ENCODE measurements at places on chromosomes 1 and 21.

- DNase-seq: no peak
Observed at GRCh38 chr1:164560121-164560541, 1.1 kb downstream of the PBX1 start.

DNA sequence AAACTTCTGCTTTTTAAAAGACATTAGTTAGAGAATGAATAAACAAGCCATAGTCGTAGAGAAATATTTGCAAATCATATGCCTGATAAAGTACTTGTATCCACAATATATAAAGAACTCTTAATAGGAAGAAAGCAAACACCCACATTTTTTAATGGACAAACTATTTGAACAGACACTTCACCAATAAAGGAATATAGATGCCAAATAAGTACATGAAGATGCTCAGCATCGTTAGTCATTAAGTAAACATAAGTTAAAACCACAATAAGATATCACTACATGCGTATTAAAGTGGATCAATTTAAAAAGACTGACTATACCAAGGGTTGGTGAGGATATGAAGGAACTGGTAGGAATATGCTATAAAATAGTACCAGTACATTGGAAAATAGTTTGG is 142.3 kb upstream of the ZC3H11B start:
- no peak for DNase-seq

DNA sequence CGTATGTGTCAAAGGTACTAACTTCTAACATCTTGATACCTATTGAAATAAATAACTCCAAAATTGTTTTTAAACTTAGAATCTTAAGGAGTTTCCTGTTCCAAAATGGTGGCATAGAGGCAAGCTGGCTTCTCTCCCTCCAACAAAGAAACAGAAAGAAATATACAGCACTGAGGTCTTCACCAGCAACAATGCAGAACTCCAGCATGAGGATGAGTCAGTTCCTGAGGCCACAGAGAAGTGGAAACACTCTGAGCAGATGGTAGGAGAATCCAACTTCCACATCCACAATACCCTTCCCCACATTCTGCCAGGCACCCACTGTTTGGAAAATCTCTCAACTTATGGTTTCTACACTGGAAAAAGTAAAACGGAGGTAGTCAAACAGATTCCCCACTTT is 12.2 kb upstream of the PPIH start:
- DNase-seq: no peak

DNA sequence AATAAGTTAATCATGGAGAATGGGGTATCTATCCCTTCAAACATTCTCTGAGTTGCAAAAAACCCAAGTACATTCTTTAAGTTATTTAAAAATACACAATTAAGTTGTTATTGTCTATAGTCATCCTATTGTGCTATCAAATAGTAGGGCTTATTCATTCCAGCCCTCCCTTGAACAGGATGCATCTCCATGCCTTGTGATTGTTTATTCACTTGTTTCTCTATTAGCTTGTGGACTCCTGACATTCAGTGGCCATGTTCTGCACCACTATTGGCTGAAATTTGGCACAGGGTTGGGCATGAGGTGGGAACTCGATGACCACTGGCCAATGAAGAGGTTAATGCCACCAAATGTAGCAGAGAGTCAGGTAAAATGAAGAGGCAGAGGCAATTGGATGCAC is 272.8 kb downstream of the TNR start:
- no peak for DNase-seq

DNA sequence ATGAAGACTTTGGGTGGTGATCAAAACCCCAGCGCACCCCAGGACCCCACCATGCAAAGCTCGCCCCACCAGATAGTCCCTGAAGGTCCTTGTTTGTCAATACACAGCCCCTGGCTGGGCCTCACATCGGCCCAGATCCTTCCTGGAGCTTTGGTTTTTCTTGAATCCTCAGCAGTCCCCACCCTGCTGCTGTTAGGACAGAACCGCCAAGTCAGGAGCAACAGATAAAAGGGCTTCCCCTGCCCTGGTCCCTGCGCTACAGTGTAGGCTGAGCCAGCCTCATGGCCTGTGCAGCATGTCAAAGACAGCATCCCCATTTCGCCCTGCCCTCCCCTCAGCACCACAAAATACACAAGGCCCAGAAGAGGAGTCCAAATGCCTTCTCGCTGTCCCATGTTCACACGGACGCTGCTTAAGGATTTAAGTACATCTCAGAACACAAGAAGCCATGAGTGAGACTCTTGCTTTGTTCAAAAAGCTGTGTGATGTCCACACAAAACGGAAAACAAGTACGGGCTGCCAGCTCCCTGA is 65.7 kb downstream of the PSMG1 start:
- DNase-seq: no peak

DNA sequence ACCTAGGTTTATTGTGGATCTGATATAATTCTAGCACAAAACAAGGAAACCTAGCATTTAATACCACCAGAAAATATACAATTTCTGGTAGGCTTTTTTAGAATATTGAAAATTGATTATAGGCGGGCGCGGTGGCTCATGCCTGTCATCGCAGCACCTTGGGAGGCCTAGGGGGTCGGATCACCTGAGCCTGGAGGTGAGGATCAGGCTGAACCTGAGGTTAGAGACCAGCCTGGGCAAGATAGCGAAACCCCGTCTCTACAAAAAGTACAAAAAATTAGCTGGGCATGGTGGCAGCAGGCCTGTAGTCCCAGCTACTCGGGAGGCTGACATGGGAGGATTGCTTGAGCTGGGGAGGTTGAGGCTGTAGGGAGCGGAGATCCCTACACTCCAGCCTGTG is 948 bp upstream of the COP1 start:
- DNase-seq: no peak

GRCh38 chr21:44815225-44815624 is 2.6 kb downstream of the SUMO3 start:
- no peak for DNase-seq

DNA sequence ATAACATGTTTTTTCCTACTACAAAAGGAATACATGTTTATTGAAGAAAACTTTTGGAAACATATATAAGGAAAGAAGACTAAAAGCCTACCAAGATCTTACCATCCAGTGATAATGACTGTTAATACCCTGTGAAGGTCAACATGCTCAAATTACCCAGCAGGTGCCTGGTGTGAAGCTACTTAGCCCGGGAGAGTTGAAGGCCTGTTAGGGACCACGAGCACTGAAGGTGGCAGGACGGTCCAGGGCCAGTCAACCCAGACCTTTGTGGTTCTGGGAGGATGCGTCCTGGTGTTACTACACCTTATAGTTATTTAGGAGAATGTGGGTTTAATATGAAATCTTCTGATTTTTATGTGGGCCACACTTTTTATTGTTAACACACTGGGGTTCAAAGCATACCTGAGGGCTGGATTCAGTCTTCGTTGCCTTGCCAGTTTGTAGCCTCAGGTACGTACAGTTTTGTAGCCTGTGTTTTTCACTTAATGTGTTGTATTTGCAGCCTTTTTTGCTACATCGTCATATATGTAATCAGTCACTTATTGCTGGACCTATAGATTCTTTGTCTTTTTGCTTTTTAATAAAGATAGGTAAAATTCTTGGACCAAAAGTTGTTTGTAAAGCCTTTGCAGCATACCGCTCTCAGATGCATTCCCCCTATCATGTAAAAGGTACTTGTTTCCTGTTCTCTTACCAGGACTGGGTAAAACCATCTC is 9.8 kb downstream of the ITSN1 start:
- no peak for DNase-seq
